ENCODE measurements at places on chromosomes 4 and X.

DNA sequence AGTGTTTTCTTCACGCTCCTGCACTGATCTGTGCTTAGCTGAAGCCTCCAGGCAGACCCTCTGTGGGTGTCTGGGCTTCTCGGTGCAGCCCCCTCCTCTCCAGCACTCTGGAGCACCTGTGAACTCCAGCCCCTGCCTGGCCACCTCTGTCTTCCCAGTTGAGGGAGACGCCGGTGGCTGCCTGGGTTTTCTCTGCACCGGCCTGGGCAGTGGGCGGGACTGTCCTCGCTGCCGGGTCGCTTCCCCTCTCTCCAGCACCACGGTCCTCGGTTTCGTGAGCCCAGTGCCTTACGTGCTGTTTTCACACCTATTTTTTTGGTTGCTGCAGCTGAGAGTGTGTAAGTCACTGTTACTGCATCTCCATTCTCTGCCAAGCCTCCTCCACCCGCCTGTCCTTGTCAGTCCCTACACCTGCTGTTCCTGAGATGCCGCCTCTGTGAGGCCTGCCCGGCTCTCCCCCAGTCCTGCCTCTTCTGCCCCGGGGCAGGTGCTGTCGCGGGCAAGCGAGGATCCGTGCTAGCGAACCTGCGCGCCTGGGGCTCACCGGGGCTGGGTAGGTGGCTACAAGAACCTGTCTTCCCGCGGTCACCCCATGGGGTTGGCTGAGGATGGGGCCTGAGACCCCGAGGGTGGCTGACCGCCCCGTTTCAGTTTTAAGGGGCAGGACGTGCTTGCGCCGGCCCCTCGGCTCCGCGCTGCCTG lies 2.4 kb upstream of the FGFRL1 start:
- peak; percentile 27 for DNase-seq

- DNase-seq = no peak
Measured at GRCh38 chrX:4655743-4656142, 942.3 kb upstream of the PRKX start.

GRCh38 chrX:1034717-1035116 lies 177.7 kb downstream of the CRLF2 start:
- no peak for DNase-seq

DNA sequence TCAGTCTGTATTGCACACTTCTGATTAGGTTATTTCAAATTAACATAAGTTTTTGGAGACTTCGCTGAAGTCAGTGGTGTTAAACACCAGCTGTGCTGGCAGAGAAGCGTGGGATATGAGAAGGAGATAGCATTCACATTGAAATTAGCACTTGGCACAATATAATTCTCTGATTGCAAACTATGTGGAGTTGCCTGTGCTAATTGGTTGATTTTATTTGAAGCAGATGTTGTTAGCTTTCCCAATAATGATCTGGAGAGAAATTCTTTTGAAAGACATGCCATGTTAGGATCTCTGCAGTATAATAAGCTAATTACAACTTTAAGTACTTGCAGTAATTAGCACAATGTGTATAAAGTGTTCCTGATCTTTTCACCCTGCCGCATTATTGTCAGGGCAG lies 367.4 kb upstream of the ARX start:
- DNase-seq = no peak

DNA sequence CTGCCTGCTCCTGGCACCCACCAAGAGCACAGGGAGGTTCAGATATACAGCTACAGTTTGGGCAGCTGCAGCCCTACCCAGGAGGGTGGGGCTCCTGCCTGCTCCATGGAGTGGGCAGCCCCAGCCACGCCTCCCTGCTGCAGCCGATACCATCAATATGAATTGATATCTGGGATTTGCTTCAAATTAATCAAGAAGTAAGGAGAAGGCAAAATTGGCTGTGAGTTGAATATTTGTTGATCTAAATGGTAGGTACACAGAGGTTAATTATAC lies 31.2 kb upstream of the ZNF280C start:
- no peak for DNase-seq

- no peak for DNase-seq
Measured at GRCh38 chr4:3708103-3708510, 58.1 kb upstream of the ADRA2C start.

DNA sequence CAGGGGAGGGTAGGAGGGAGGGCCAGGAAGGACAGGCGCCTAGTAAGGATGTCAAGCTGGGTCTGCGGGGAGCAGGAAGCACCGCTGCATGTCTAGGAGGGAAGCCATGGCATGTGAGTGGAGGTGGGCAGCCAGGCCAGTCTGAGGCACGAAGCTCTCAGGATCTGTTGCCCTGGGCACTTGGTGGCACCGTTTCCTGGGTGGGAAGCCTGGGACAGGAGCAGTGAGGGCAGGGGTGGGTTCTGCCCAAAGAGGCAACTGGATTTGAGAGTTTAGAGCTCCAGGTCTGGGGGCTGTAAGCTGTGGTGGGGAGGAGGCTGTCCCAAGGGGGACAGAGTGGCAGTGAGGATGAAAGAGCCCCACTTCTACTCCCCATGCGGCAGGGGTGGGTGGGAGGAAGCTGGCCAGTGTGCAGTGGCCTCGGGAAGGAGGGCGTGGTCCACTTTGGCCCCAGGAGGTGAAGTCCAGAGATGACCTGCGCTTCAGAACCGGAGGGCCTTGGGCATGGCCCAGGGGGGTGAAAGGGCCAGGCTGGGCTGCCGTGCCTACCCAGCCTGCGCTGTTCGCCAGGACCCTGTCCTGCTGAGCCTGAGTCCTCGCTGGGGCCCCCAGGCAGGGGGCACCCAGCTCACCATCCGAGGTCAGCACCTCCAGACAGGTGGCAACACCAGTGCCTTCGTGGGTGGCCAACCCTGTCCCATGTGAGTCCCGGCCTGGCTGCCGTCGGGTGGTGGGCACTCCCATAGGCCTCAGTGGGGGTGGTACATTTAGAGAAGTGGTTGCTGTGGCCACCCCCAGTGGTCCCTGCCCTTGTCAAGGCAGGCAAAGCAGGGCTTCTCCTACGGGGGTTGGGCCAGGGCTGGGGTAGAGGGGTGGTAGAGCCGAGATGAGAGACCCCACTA lies 8.3 kb upstream of the SRPK3 start:
- no peak for DNase-seq

DNA sequence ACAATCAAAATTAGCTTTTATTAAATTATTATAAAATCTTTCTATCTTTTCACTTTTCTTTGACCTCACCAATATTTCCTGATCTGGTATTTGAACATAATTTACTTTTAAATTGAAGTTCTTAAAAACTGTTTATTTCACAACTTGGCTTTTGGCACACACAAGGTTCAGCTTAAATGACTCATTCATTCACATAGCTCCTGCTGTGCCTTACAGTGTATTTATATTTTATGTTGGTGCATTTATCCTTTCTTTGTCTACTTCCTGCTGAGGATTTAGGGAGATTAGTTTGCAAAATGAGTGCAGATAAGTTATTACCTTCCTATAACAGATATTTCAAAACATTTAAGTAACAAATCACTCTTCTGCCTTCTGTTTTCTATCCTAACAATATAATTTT lies 430.6 kb downstream of the DTHD1 start:
- DNase-seq = no peak

GRCh38 chr4:137519406-137519805 lies 12.9 kb downstream of the PCDH18 start:
- DNase-seq = peak; percentile 10

DNA sequence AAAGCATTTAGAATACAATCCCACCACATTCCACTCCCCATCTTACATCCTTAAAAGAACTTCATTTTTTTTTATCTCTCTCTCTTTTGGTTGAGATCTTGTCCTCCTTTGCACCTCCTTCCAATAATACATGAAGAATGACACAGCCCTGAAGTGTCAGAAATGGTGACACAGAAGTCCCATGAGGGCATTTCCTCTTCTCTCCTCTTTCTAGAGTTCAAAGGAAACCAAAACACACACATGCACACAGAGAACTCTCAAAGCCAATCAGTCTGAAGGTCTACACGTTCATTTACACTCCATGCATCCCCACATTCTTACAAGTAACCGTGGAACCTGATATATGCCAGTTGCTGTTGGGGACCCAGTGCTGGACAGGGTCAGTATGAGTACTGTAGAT lies 450.7 kb downstream of the HNRNPD start:
- no peak for DNase-seq

DNA sequence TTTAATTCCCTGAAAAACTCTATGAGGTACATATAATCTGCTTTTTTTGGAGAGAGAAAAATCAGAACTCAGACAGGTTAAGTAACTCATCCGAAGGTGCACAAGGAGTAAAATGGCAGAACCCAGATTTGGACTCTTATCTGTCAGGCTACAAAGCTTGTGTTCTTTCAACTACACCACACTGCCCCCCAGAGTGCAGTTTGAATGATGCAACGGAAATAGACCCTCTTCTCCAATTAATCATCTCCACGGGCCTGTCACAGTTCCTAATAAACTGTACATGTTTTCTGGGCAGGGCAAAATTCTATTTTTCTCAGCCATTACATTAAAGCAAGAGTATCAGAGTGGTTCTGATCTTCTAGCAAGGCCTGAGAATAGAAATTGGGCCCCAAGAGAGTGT lies 35.3 kb upstream of the DCX start:
- DNase-seq = peak; percentile 2

DNA sequence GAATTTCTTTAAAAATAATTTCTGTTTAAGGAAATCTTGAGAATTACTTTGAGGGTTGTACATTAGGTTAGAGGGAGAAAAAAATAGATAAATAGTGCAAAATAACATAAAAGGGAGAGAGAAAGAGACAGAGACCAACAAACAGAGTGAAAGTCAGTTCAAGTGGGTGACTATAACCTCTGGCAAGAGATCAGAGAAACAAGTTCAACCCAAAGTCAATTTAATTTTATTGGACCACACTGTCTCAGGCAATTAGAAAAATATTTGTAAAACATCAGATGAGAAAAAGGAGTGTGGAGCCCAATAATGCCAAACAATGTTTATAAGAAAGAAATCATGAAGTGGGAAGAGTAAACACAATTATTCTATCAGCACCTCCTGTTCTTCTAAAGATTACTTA lies 143.5 kb upstream of the GYPA start:
- DNase-seq = no peak

DNA sequence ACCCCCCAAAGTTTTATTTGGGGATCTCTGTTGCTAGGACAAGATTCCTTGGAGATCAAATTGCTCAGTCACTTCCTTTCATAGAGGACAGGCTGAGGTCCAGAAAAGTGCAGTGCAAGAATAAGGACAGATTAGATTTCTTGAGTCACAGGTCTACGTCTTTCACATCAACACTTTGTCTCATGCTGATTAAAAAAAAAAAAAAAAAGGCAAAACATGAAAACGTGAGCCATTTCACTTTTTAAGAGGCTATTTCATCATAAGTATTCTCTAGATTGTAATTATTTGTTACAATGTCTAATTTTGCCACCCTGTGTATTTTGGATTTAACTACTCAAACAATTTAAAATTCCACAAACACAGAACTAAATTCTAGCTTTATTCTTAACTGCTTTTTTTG lies 647.0 kb downstream of the TRAM1L1 start:
- DNase-seq = no peak

- no peak for DNase-seq
Measured at GRCh38 chr4:48706736-48707135, 73.3 kb downstream of the FRYL start.

- DNase-seq = no peak
Measured at GRCh38 chr4:187183346-187183745, 459.7 kb upstream of the FAT1 start.

GRCh38 chr4:93334003-93334402 lies 494.6 kb upstream of the ATOH1 start:
- DNase-seq = no peak

DNA sequence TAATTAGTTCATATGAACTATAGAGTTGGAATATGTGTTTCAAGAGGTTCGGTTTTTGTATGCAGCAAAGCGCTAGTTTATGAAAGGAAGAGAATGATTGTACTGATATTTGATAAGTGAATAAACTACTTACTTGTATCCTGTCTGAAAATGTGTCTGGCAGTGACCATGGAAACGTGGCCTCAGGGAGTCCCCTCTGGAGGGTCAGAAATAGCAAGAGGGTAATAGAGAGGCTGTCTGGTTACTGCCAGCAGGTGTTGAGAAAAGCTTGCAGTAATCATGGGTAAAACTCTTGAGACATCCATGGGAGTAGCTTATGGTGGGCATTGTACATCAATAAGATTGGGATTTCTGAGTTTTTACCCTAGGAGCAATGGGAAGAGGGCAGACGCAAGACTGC lies 77.1 kb downstream of the DCLK2 start:
- DNase-seq = no peak

DNA sequence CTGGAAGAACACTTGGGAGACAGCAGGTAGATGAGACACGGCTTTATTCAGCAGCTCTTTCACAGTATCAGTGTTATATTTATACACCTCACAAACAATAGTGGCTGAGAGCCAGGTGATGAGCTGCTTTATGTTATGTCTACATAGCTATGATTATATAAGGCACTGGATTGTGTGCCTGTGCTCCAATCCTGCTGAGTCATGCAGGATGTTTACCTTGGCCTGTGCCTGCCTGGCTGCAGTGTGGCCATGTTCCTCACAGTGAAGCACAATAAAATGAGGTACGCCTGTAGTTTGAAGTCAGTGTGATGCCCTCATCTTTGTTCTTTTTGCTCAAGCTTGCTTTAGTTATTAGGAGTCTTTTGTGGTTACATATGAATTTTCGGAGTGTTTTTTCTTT lies 31.3 kb downstream of the CXCL13 start:
- no peak for DNase-seq

DNA sequence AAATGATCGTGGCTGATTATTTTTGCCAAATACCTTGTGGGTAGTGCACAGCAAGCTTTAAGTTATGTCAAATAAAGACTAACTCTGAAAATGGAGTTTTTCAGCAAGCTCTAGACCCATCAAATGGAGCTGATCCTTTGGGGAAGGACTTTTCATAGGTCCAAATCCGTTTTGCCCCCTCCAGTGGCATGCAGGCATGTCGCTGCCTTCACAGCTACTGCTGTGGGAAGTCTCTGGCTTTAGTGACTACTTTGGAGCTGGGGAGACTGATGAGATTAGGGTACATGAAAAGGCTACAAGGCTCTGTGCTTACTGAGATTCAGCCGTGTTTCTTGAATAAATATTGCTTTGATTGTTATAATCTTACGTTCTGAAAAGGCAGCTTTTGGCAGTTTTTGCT lies 106.6 kb upstream of the HS3ST1 start:
- no peak for DNase-seq

DNA sequence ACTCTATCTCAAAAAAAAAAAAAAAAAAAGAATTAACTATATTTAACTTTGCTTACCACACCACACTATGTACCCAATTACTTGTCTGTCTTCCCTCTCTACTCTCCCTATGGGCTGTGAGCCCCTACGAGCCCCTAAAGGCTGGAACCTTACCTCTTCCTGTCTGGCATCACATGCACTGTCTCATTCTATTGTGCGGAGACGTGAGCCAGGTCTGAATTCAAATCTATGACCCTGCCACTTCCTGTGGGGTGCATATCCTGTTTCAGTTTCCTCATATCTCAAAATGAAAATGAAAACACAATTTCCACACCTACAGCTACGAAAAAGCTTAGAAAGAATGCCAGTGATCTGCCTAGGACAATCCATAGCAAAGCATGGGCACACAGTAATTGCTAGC lies 42.9 kb upstream of the HS3ST1 start:
- DNase-seq = no peak

- DNase-seq = no peak
Measured at GRCh38 chr4:53841711-53842110, 222.7 kb downstream of the CHIC2 start.

GRCh38 chrX:75997692-75998091 lies 175.2 kb upstream of the PBDC1 start:
- DNase-seq = no peak
